D721Med (cell line): ENCODE measurements at places on chromosomes 4 and X.
A peak's percentile ranks its signal among the peaks of the same experiment; 100 is the strongest.

DNA sequence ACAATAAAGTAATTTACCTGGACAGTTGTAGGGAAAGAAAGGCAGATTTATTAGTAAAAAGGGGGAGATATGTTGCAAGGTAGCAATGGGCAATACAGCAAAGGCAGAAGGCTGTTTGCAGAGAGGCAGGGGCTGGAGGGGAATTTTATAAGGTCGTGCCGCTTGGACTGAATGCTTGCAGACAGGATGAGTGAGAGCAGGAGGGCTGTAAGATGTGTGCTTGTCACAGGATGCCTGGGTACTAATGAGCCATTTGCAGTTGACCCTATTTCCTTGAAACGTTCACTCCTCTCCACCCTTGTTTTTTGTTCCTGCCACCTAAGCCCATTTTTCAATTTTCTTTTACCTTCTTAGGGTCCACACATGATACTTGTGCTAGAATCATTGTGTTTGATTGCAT, 214.7 kb downstream of the TRAM1L1 start:
- DNase-seq, result no peak

GRCh38 chr4:70885174-70885573, 17.0 kb upstream of the MOB1B start:
- DNase-seq, result no peak

DNA sequence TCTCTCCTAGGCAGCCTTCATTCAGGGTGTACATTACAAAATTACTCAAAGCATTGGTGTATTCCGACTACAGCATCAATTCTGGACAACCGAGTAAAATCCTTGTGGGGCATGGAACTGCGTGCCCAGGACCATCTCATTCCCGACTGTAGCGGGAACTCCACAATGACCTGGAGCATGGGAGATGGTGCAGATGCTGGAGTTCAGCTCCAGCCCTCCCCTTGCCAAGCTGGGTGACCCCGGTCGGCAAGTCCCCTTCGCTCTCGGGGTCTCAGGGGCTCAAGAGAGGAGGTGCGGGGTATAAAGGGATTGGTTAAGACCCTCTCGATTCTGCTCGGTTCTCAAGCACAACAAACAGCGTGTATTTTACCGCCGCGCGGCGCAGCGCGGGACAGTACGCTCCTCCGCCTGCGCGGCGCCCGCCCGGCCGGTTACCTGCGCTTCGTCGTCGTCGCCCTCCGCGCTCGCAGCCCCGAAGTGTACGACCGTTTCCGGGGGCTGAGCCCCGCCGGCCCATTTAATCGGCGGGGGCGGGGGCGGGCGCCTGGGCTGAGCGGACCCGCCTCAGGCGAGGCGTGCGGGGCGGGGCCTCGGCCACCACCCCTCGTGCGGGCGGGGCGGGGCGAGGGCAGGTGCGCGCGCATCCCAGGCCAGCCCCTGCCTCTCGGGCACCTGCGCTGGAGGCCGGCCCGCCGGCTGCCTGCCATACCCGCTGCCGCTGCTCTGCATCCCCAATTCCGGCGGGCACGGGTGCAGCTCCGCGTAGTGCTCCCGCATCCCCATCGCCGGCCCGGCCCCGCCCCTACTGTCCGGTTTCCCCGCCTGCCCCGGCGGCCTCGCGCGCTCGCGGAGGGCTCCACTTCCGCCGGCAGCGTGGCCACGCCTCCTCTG, at the start of gene G6PD:
G6PD (minus strand) TSS at position 493 of the 891 bp plus-strand sequence. CDS start 691 bp downstream, outside the sequence.
- DNase-seq, result peak; percentile 60

DNA sequence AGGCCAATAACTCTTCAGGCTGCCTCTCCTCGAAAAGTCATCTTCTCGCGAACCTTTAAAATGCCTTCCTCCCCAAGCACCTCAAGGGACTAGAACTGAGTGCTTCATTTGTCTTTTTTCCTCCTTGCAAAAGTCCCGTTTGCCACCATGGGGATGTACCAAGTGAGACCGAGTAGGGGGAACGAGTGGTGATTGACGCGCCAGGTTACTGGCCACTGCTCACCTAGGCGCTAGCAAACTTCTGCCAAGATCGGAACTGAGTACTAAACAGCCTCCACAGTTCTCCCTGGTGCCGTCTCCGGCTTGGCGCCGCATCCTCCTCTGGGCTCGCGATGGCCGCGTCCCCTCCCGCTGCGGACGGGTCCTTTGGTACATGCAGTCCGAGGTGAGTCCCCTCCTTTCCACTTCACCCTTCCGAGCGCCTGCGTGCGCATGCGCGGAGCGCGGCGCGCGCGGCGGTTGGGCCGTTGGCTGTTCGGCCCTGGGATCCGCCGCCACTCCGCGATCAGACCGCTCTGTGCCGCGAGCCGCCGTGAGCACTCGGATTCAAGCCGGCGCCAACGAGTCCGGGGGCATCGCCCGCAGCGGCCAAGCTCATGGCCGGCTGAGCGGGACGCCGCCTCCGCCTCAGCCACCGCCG, at the start of gene CDK16:
CDK16 (plus strand) TSS at position 402 of the 640 bp plus-strand sequence. CDS start 4,877 bp downstream, outside the sequence.
- DNase-seq, result peak; percentile 64

DNA sequence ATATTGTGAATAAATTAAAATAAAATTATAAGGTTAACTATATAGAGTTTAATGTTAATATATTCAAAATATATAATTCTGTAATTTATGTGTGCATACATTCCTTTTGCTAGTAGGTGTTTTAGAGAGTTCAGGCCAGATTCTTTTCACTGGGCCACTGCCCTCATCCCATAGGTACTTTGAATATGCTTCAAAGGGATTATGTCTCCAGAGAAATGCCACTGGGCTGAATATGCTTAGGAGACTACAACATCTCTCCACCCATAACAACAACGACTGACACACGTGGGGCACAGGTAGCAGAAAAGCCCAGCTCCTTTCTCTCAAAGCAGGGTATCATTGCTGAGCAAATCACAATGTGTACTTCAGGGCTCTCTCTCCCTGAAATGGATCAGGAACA, 290.9 kb upstream of the TACR3 start:
- no peak for DNase-seq

- no peak for DNase-seq
Observed at GRCh38 chr4:150104404-150105027, 26.3 kb downstream of the DCLK2 start.

DNA sequence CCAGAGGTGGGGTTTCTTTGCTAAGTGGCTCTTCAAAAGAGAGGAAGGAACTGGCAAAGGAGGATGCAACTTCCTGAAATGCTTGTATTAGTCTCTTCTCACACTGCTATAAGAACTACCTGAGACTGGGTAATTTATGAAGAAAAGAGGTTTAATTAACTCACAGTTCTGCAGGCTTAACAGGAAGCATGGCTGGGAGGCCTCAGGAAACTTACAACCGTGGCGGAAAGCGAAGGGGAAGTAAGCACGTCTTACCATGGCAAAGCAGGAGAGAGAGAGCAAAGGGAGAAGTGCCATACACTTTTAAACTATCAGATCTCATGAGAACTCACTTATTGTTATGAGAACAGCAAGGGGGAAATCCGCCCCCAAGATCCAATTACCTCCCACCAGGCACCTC, 505.7 kb downstream of the ZNF674 start:
- no peak for DNase-seq

- no peak for DNase-seq
Observed at GRCh38 chr4:86950831-86951525, 16.2 kb downstream of the AFF1 start.

- DNase-seq, result no peak
Observed at GRCh38 chrX:40086569-40087335, 11.0 kb downstream of the BCOR start.

- DNase-seq, result no peak
Observed at GRCh38 chr4:151678048-151678872, 82.5 kb downstream of the GATB start.

DNA sequence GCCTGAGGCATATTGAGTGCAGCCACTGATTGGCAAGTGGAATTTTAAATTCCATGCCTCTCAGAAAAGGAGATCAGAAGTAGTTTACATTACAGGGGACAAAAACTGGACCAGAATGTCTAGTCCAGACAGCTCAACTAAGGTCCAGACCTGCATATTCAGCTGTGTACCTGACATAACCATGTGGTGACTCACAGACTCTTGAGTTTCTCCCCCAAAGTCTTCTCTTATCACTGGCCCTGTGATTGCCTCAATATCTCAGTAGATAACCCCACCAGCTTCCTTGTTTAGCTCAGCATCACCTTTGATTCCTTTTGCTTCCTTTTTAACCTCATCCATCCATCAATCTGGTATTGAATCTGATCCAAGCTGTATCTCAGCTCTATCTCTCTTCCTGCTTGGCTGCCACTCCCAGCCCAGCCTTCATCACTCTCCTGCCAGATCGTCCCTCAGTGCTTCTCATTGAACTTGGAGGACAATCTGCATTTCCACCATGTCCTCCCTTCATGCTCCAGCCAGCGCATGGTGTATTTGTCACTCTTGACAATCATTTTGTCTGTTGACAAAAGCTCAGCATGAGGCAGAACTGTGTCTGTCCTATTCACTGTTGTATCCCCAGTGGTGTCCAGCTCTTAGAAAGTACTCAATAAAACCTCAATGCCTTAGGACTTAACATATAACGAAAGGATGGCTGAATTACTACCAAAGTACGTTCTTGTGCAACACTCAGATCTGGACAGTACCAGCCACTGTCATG, 27.8 kb upstream of the SLC2A9 start:
- no peak for DNase-seq

- no peak for DNase-seq
Observed at GRCh38 chrX:22429704-22430103, 157.0 kb downstream of the CBLL2 start.
